ENCODE measurements at places on chromosomes 13 and 19. TPM values are rescaled to one million over a fixed set of nuclear protein-coding genes. Genes with fewer than 3 reads are reported as not detected.
A peak's percentile ranks its signal among the peaks of the same experiment; 100 is the strongest.

Gene ZIC5
- total RNA-seq, result not detected

DNA sequence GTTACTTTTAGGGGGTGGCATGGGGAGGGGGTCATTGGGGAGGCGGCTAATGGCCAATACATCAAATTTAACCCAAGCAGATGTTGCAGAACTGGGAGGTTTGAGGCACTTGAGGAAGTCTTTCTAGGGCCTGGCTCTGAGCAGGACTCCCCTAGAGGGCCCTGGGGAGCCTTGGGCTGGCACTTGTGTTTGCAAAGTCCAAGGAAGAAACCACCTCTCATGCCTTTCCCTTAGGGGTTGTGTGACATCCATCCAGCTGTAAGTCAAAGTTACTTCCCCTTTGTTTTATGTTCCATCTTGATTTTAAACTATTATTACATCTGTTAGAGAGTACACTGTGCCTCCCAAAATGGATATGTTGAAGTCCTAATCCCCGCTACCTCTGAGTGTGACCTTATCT lies 159.9 kb downstream of the KATNAL1 start:
- H3K4me3 ChIP-seq, result no peak overlapping the region
- H3K36me3 ChIP-seq, result no peaks in the 10 kb centered on the region

Gene IFNL1
- total RNA-seq, result not detected

Gene CYP4F8
- total RNA-seq, result not detected

DNA sequence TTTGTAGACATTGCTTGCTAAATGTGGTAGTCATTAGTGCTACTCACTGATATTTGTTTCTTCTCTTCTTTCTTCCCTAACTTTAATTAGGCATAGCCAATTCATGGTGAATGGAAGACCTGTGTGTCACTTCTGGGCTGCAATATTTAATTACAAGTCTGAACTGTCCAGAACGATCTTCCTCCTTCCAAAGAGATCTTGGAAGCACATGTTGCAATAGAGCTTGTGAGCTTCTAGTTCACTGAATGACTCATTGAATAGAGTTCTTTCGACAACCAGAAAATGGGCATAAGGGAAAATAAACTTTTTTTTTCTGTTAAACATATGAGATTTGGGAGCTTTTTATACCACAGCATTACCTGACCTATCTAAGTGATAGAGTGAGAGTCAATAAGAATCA lies 1264.6 kb downstream of the PCDH9 start:
- no peaks in the 10 kb centered on the region for H3K27me3 ChIP-seq
- peak; percentile 14 for DNase-seq
- H3K4me3 ChIP-seq, result no peak overlapping the region
- no peaks in the 10 kb centered on the region for H3K4me1 ChIP-seq
- no peaks in the 10 kb centered on the region for H3K36me3 ChIP-seq

Gene B3GLCT
- 18.3 TPM for total RNA-seq

Gene KLK12
- not detected for total RNA-seq

- peak overlapping the region; percentile 78 for H3K4me3 ChIP-seq
- H3K27ac ChIP-seq, result peak overlapping the region; percentile 13
- DNase-seq, result peak; percentile 72
- H3K36me3 ChIP-seq, result no peaks in the 10 kb centered on the region
These were observed 471 bp upstream of the INSR start for GRCh38 chr19:7294558-7295212.

DNA sequence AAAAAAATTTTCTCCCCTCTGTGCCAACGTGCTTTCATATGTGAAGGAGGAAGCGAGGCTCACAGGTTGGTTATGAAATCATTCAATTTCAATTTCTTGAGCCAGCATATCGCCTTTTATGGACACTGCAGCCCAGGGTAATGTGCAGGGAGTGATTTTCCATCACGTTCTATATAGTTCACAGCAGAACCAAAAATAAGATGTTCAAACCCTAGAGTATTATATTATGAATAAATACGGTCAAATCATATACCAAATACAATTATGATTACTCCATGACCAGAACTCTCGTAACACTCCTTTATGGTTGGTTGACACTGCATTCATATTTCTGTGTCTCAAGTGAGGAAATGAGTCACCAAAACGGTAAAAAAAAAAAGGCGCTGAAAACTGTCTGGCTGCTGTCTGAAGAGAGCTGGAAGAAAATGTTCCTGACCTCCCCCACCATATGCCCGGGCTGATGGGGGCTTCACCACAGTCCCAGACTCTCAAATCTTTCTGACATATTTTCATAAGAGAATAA lies 75.8 kb upstream of the UBAC2 start:
- peak overlapping the region; percentile 54 for H3K4me3 ChIP-seq
- no peaks in the 10 kb centered on the region for H3K36me3 ChIP-seq
- peak; percentile 69 for DNase-seq
- no peaks in the 10 kb centered on the region for H3K27me3 ChIP-seq
- H3K27ac ChIP-seq, result no peak overlapping the region

Gene PNMA8B
- 0.65 TPM for total RNA-seq

DNA sequence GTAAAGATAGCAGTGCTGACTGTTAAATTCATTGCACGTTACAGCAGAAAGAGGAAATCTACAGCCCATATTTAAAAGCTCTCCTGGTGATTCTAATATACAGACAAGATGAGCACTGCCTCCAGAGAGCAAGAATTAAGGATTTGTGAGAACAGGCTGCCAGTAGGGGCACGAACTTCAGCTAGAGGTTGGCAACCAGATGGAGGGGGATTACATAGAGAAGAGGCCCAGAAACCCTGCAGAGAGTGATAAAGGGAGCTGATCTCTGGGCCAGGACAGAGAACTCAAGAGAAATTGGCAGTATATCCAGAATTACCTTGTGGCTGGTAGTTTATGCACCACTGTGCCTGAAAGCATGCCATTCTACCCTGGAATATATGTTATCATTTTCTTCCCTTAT lies 144.8 kb downstream of the UFM1 start:
- H3K4me1 ChIP-seq, result no peaks in the 10 kb centered on the region
- H3K4me3 ChIP-seq, result no peak overlapping the region
- no peaks in the 10 kb centered on the region for H3K36me3 ChIP-seq

DNA sequence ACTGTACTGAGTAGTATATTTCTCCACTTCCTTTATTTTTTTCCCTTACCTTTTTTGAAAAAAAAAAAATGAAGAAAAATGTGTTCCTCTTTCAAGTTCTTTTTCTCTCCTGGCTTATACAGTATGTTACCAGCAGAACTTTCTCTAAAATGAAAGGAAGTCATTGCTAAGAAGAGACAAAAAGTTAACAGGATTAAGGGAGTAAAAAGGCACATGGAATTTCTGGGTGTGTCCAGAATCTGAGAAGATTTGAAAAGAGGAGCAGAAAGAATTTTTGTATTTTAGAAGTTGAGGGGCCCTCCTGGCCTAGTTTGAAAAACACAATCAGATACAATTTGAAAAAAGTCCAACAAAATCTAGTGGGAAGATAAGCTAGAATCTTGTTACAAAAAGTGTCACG lies 21.0 kb upstream of the TRIM13 start:
- no peak overlapping the region for H3K27ac ChIP-seq
- H3K36me3 ChIP-seq, result no peaks in the 10 kb centered on the region
- no peak overlapping the region for H3K4me3 ChIP-seq
- H3K4me1 ChIP-seq, result no peaks in the 10 kb centered on the region
- no peaks in the 10 kb centered on the region for H3K27me3 ChIP-seq
- DNase-seq, result no peak

DNA sequence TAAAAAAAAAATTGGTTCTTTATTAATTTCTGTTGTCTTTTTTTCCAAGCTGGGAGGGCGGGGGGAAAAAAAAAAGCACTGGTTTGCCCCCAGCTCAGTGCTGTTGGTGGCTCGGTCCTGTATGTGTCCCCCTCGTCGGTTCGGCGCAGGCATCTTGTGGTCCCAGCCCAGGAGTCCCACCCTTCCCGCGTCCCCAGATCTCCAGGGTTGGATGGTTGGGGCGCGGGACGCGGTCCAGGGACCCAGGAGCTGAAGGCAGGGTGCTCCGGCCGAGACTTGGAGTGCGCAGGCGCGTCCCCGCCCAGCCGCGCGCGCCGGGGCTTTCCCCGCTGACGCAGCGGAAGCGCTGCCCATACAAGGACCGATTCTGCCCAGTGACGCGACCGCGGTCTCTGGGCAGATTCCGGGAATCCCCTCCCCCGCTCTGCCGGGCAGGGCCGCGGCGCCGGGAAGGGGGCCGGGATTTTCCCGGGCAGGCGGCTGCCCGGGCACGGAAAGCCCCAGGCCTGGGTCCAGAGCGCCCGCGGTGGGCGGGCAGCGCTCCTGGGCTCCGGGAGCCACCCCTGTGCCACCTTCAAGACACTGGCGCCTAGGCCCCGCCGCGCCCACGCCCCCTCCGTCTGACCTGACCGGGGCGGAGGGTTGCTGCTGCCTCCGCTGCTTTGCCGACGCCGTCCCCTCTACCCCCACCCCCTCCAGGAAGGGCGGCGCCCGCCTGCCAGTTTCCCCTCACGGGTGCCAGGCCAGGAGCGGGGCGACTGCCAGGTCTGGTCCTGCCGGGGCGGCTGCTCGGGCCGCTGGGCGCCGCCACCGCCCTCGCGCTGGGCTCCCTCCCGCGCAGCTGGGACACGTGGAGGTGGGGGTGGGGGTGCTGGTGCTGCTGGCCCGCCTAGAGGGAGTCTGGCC lies 2.3 kb downstream of the JUNB start:
- peak; percentile 95 for DNase-seq
- peaks cover 27% of the 10 kb centered on the region for H3K4me1 ChIP-seq
- no peaks in the 10 kb centered on the region for H3K27me3 ChIP-seq

- peaks cover 12% of the 10 kb centered on the region for H3K4me1 ChIP-seq
- no peak overlapping the region for H3K4me3 ChIP-seq
- H3K36me3 ChIP-seq, result no peaks in the 10 kb centered on the region
- no peak overlapping the region for H3K27ac ChIP-seq
- H3K27me3 ChIP-seq, result no peaks in the 10 kb centered on the region
These were observed 38.9 kb upstream of the SERP2 start for GRCh38 chr13:44334751-44335150.

DNA sequence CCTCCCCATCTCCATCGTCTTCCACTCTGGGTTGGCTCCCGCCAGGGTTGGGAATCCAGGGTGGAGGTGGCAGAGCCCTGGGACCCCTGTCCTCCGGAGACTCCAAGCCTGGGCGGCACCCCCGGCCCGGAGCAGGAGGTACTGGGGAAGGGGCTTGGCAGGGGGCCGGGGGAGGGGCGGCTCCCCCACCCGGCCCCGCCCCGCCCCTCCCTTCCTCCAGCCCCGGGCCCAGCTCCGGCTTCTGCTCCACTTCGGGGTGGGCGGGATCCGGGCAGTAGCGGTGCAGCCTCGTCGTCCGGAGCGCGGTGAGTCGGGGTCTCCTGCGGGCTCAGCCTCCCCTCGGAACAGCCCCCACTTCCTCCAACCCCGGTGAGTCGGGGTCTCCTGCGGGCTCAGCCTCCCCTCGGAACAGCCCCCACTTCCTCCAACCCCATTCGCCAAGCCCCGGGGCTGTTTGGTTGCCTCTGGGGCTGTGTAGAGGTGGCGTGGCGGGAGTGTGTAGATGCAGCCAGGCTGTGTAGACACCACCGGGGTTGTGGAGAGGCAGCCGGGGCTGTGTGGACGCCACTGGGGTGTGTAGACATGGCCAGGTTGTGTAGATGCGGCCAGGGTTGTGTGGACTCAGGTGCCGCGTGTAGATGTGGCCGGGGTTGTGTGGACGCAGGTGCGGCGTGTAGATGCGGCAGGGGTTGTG lies at the start of gene TMPRSS9:
TSS of gene TMPRSS9 (plus strand) at position 274 of the 694 bp plus-strand sequence. CDS start 29,521 bp downstream, outside the sequence.
- no peak within 1 kb of the TSS for H3K4me3 ChIP-seq
- no peak for DNase-seq
- H3K36me3 ChIP-seq, result no peaks in the 10 kb centered on the region
- H3K27me3 ChIP-seq, result peaks cover 6% of the 10 kb centered on the region

- H3K4me1 ChIP-seq, result no peaks in the 10 kb centered on the region
- H3K27ac ChIP-seq, result no peak overlapping the region
These were observed 8.2 kb upstream of the ZNF77 start for GRCh38 chr19:2952953-2953481.

Gene FREM2
- total RNA-seq, result not detected

DNA sequence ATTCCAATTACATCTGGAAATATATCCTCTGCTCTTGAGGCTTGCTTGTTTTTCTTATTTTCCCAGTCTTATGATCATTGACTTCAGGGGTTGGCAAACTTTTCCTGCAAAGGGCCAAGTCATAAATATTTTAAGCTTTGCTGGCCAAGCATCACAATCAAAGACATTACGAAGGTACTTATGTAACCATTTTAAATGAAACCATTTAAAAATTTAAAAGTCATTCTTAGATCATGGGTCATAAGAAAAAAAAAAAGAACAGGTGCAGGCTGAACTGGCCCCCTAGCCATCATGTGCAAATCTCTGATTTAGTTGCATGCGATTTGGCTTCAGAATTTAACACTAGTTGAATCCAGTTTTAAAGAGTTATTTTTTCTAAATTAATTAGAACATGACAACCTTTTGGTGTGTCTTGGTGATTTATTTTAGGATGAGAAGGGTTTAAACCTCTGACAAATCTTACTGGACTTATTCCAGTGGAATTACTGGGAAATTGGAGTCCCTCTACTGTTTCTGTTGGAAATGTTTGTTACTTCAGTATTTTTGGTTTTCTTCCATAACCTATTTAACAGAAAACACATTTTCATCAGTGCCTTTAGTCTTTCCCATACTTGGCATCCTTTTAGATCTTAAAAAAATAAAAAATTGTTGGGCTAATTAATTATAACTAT lies 148.1 kb downstream of the NHLRC3 start:
- no peaks in the 10 kb centered on the region for H3K27me3 ChIP-seq
- no peak overlapping the region for H3K27ac ChIP-seq
- no peaks in the 10 kb centered on the region for H3K4me1 ChIP-seq
- no peak for DNase-seq
- H3K36me3 ChIP-seq, result no peaks in the 10 kb centered on the region

DNA sequence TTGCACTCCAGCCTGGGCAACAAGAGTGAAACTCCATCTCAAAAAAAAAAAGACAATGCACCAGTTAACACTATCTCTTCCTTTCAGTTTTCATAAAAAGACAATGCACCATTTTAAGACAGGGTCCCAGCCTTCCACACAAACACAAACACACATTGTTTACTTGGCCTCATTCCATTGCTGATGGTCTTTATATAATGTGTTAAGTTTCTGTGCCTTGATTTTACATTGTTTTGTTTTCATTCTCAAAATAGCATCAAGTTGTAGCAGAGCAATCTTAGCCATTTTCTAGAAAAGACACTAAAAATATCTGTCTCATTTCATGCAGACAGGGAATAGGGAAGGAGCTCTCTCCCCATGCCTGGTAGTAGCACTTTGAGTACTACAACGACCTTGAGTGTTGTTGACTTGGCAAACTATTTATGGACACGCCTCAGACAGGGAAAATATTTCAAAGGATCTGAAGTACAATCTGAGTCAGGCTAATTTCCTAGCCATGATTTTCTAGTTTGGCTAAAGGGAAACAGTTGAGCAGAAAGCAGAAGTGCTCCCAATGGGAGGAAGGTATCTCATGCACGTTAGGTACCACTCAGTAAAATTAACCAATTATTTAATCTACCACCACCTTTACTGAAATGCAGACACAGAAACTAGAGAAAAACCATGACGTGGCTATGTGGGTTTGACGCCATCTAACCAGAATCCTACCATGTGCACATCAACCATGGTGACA lies 120.6 kb downstream of the ABCC4 start:
- H3K27ac ChIP-seq, result no peak overlapping the region
- H3K4me1 ChIP-seq, result no peaks in the 10 kb centered on the region
- no peaks in the 10 kb centered on the region for H3K27me3 ChIP-seq
- H3K36me3 ChIP-seq, result no peaks in the 10 kb centered on the region
- no peak overlapping the region for H3K4me3 ChIP-seq
- no peak for DNase-seq

- no peak overlapping the region for H3K27ac ChIP-seq
- DNase-seq, result peak; percentile 67
- H3K27me3 ChIP-seq, result no peaks in the 10 kb centered on the region
- peaks cover 11% of the 10 kb centered on the region for H3K4me1 ChIP-seq
- no peaks in the 10 kb centered on the region for H3K36me3 ChIP-seq
- no peak overlapping the region for H3K4me3 ChIP-seq
These were observed 4.0 kb upstream of the ZNF628 start for GRCh38 chr19:55472463-55472862.

All from GM23248 (cell line).